Natural killer cell treated with Interleukin-12 subunit alpha and Interleukin-12 subunit beta and Interleukin-15 and Interleukin-18, amount 100 ng/mL, for 72 hours (primary cell): ENCODE measurements at places on chromosomes 16 and 17.

GRCh38 chr16:15704545-15704987 is 54.5 kb downstream of the NDE1 start:
- peak; percentile 82 for DNase-seq

DNA sequence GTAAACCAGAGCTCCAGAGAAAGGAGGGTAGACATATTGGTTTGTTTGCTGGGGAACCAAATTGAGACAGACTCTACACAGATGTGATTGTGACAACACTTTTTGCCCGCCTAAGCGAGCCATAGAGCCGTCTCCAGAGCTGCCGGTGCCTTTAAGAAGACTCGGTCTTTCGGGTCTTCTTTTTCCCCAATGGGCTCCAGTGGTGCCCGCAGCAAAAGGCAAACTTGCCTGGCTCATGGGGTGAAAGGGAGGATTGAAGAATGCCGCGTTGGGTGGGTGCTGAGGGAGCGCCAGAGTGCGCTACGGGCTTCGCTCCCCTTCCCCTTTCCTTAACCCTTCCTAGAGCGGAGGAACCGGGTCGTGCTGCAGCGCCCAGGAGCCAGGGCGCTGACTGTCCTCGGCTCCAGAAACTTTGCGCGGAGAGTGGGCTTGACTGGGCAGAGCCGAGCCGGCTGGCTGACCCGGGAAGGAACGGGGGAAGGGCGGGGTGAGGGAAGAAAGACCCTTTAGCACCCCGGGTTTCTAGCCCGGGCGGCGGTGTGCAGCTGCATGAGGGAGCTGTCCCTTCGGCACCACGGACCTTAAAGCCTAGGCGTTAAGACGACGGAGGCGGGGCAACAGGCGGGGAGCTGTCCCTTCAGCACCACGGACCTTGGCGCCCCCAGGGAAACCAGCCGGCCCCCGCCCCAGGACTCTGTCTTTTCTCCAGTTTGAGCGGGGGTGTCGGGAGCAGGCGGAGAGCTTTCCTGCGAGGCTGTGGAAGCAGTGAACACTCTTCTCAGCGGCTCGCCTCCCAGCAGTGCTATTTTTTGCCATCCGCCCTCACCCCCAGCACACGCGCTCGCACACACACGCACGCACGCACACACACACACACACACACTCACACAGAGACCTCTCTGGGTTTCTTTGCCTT is at the start of gene CACNG3:
CACNG3 (plus strand) TSS at position 880 of the 916 bp plus-strand sequence. CDS start 420 bp downstream, outside the sequence.
- no peak for DNase-seq

DNA sequence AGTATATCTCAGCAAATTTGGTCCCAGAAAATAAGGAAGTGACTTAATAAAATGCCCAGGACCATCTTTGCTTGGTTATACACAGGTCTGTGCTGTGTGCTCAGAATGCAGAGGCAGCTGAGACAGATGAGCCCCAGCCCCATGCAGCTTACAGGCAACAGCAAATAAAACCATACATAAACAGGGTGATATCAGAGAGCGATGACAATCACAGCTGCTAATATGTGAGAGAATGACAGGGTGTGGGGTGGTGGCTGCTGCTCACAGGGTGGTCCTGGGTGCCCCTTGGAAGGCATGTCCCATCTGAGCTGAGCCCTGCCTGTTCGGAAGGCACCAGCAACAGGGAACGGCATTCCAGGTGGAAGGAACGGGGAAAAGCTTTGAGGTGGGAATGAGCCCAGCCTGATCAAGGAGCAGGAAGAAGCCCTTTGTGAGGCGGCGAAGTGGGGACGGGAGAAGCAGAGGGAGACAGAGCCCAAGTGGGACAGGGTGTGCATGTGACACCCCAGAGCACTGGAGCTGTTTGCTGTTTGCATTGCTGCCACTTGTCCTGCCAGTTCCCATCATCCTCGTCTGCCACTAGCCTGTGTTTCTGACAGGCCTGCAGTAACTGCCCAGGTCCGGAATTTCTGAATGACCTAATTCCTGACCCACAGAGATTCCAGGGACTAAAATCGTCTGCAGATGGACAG is 150.5 kb downstream of the KATNIP start:
- DNase-seq = no peak

DNA sequence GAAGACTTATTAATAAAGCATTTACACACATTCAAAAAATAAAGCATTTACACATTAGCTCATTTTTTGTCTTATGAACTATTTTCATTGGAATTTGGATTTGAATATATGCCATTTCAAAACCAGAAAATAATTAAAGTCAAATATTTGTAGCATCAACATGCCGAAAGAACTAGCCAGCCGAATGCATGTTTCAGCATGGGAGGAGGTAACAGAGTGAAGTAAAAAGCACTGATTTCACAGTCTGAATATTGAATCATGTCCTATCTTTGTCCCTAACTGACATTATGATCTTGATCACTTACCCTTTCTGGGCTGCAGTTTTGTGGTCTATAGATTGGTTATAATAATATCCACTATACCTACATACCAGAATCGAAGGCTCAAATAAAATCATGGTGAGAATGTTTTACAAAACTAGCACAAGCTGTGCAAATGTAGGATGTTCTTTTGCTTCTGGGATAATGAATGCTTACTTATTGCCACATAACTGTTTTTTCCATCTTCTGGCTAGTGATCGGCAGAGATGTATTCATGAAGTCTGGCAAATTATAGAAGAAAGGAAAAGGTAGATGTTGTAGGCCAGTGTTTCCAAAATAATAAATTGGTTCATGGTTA is 84.7 kb downstream of the TUBD1 start:
- no peak for DNase-seq

DNA sequence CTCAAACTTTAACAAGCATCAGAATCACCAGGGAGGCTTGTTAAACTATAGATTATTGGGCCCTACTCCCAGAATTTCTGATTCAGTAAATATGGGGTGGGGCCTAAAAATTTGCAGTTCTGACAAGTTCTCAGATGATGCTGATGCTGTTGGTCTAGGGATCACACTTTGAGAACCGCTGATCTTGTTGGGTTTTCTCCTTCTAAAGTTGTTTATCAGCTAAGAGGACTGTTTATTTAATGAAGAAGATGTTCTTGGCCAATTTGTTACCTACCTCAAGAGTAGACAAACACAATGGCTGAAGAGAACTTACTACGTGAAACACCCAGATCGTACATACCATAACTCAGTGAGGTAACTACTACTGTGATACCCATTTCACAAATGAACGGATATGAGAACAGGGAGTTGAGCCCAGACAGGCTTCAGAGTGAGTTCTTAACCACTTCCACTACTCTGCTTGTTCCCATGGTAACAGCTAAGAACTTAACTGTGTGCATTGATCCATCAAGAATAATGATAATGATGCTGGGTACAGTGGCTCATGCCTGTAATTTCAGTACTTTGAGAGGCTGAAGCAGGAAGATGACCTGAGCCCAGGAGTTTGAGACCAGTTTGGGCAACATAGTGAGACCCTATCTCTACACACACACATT is 85.3 kb upstream of the NSRP1 start:
- DNase-seq = no peak

GRCh38 chr16:50741225-50741780 is 583 bp upstream of the CYLD start:
- no peak for DNase-seq

GRCh38 chr17:7192271-7192937 is 13.2 kb upstream of the ASGR1 start:
- no peak for DNase-seq

GRCh38 chr16:86692426-86692825 is 114.1 kb downstream of the FOXL1 start:
- no peak for DNase-seq

DNA sequence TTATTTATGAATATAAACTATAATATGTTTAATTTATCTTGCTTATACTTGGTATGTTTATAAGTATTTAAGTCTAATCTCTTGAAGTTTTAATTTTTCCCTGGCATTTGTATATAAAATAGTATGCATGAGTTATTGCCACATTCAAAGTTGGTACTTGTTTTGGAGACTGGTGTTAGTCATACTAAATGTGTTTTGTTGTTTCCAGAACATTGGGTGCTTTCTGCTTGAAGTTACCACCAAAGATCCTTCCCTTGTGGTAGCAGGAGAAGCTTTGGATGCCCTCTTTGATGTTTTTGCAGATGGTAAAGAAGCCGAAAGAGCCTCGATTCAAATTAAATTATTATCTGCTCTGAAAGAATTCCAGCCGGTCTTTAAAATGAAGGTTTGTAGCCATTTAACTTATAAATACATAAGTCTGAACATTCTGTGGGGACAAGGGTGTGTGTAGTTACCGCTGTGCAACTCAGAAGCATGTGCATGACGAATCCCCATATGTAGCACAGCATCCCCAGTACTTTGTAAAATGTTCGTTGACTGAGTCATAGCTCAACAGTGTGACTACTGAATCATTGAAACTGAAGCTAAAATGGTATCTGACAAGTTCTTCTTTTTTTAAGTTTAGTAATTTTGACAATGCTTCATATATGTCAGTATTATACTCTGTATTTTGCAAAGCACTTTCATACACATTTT is 36.4 kb downstream of the HEATR3 start:
- DNase-seq = no peak

- DNase-seq = peak; percentile 100
Measured at GRCh38 chr17:8156246-8156992, 4.2 kb upstream of the PER1 start.

DNA sequence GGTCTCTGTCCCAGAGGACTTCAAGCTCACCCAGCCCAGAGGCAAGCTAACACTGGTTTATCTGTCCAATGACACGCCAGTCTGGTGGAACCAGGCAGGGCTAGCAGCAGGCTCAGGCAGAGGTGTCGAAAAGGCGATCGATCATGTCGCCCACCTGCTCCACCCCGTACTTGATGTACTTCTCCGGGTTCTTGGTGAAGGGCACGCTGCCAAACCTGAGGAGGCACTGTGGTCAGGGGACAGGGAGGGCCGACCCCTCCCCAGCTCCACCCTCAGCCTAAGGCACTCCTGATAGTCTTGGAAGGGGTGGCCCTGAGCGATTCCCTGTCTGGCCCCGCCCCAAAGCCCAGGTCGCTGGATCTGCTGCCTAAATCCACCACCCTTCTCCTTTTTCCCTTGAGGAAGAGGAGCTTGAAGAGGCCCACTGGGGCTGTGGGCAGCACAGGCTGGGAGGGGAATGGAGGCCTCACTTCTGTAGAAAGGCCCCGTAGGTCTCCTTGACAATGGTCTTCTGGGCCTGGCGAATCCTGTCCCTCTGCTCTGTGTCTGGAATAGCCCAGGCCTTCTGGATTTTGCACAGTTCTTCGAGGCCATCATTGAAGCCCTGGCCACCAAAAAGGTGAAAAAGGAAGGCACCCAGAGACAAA is 4.7 kb downstream of the ZACN start:
- peak; percentile 58 for DNase-seq

- no peak for DNase-seq
Measured at GRCh38 chr17:54269881-54270280, 447.2 kb downstream of the KIF2B start.

DNA sequence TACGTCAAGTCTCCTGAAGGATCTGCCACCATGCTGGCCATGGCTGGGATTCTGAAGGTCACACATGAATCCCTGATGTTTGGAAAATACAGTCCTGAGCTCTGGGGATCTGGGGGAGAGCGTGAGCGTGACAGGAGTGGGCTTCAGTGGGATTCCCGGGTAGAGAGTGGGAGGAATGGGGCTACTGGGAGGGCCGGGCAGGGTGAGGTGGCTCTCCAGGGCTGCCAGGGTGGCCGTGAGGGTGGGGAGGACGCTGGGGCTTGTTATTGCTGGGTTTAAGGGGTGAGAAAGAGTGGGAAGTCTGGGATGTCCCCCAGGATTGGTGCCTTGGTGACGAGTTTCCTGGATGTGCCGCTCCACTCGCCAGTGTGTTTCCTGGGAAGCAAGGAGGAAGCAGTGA is 31.3 kb downstream of the FOXL1 start:
- no peak for DNase-seq

GRCh38 chr17:6420173-6420641 is 14.7 kb downstream of the AIPL1 start:
- no peak for DNase-seq

DNA sequence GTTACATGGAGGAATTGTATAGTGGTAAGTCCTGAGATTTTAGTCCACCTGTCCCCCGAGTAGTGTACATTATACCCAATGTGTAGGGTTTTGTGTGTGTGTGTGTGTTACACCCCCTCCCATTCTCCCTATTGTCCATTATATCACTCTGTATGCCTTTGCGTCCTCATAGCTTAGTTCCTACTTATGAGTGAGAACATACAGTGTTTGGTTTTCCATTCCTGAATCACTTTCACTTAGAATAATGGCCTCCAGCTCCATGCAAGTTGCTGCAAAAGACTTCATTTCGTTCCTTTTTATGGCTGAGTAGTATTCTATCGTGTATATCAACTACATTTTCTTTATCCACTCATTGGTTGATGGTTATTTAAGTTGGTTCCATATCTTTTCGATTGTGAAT is 635 bp upstream of the FA2H start:
- DNase-seq = no peak

- DNase-seq = no peak
Measured at GRCh38 chr17:31842195-31843069, 16.6 kb downstream of the COPRS start.

DNA sequence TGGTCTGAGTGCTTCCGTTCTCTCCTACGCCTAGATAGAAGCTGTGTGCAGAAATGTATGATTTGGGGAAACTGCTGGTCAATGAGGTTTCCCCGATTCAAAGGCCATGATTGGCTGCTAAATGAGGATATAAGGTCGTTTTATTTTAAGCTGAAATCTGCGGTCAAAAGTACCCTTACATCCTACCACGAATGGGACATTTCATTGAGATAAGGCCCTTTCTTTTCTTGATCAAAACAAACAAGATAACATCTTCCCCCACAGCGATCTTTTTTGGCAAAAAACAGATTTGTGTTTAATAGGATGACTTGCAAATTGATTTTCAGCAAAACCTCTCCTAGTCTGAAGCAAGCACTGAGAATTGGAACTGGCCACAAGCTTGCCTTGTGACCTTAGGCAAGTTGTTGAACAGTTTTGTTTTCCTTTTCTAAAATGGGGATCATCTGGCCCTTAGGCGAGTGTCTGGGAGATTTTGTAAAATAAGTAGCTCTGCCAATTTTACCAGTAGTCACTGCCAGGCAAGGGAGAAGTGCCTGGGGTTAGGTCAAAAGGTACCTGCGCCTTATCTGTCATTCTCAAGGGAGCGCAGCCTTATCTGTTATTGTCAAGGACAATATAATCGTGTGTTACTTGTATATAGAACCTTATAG is 635 bp downstream of the SCPEP1 start:
- DNase-seq = no peak

- DNase-seq = no peak
Measured at GRCh38 chr17:42459256-42459800, 650 bp downstream of the ATP6V0A1 start.

DNA sequence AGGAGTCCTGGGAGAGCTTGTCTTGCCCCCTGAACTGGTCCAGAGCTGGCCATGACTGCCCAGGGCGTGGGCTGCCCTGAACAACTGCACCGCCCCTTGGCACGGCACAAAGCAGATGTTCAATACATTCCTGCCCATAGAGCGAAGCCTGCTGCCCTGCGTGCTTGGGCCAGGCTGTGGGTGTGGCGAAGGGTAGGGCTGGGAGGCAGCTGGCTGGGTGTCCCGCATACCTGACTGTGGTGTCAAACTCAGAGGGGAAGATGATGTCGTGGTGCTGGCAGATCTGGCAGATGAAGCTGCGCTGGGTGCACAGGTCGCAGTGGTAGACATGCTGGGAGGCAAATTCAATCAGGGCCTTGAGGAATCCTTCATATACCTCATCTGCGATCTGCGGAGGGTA is 124.2 kb upstream of the SMURF2 start:
- DNase-seq = no peak

GRCh38 chr16:88531931-88532433 is 38.2 kb upstream of the ZC3H18 start:
- DNase-seq = no peak

GRCh38 chr16:57682809-57683635 is 11.6 kb upstream of the DRC7 start:
- no peak for DNase-seq
